ENCODE measurements at places on chromosomes 3 and 15.

- peak; percentile 34 for DNase-seq
Measured at GRCh38 chr3:4807381-4808280, 171.6 kb upstream of the BHLHE40 start.

DNA sequence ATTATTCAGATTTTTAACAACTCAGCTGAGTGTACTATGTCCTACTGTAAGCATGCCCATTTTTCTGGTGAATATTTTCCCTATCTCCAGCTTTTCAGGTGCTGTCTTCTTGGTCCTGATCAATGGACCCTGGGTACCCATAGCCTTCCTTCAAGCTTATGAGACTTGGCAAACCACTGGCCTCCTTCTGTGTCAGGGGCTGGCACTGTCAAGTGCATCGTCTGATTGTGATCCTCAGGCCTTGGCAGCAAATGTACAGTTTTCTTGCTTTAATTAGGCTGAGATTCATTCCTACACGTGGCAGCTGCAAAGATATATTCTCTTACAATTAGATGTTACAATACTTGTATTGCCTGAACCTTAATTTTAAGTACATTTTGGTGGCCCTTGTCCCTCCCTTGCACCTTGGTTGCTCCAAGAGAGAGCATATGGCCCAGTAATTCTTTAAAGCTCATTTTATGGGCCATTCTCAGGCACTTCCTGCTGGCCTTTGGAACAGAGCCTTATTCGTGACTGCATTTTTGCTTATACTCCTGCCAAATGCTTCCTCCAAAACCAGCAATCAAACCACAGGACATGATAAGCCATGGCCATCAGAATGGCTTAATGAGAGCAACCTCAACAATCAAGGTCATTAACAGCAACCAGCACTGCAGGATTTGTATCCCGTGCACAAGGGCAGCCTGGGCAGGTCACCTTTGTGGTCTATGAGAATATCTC lies 179.9 kb downstream of the CNTN6 start:
- no peak for DNase-seq

GRCh38 chr15:81469154-81469553 lies 95.1 kb upstream of the TMC3 start:
- DNase-seq = no peak

DNA sequence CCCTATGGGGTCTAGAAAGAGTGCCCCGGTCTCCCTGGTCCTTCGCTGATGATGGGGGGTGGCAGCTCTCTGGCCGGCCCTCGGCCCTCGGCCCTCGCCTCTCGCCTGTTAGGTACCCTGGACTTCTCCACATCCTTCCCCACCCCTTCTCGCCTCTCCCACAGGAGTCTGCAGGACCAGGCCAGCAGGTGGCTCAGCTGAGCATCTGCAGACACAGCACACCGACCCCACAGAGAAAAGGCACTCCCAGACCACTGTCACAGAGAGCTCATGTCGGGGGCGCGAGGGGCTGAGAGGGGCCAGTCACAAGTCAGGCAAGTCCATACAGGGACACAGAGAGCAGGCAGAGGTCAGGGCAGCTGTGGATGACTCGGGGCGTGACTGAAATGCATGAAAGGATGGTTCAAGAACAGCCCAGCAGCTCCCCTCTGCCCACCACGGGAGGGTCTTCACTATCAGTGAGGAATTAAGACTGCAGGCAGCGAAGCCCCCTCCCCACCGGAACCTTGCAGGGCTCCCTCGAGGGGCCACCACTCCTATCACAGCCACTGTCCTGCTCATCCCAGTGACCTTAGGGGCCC lies 181.7 kb upstream of the NSMCE3 start:
- DNase-seq = no peak

GRCh38 chr3:172708921-172709773 lies 1.7 kb downstream of the NCEH1 start:
- DNase-seq = no peak

- DNase-seq = peak; percentile 30
Measured at GRCh38 chr3:71225002-71225684, 358.4 kb downstream of the FOXP1 start.

DNA sequence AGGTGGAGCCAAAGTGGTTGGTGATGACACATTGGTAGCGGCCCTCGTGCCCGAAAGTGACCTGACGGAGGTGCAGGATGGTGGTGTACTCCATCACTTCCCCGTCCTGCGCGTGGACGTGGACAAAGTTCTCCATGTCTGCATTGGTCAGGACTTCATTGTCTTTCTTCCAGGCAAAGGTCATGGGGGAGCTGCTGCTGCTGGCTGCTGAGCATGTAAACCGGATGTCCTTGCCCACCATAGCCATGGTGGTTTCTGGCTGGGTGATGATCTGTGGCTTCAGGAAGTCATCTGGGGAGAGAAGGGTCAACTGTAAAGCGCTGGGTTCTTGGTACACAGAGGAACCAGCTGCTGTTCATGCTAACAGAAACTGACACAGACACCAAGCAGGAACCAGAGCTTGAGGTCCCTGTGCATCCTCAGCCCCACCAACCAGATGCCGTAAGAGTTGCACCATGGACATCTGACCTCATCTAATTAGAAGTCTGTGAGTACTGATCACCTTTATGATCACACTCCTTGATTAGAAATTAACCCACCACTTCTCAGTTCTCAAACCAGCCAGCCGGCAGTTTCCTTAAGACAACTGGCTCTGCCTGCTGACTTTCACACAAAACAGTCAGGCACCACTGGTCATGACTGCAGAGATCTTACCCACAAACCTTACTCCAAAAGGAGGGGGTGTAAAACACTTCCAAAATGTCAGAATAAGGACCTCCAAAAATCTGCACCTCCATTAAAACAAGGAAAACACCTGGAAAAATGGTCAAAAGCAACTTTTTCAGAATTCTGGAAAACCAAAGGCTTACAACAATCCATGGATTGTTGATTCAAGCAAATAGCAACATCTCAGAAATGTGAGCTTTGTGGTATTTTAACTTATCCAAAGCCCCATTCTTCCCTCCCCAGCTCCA lies 114.6 kb downstream of the LRIG1 start:
- DNase-seq = no peak

- DNase-seq = peak; percentile 50
Measured at GRCh38 chr15:44654858-44655257, 8.6 kb downstream of the SPG11 start.

DNA sequence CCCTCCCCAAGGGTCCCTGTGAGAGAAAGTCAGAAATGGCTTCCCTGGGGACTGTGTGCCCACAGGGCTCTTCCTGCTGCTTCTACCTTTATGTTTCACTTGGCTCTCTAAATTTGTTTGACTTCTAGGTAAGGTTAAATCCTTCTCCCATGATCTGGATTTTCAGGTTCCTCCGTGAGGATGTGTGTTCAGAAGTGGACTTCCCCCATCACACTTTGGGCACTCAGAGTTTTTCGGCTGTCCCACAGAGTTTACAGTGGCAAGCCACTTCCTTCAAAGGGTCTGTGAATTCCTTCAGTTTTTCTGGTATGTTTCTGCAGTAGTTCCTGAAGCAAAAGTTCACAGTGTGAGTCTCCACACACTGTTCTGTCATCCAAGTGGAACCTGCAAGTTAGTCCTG lies 30.9 kb upstream of the RARB start:
- DNase-seq = no peak

GRCh38 chr15:76998663-76999285 lies 3.8 kb downstream of the PSTPIP1 start:
- no peak for DNase-seq

DNA sequence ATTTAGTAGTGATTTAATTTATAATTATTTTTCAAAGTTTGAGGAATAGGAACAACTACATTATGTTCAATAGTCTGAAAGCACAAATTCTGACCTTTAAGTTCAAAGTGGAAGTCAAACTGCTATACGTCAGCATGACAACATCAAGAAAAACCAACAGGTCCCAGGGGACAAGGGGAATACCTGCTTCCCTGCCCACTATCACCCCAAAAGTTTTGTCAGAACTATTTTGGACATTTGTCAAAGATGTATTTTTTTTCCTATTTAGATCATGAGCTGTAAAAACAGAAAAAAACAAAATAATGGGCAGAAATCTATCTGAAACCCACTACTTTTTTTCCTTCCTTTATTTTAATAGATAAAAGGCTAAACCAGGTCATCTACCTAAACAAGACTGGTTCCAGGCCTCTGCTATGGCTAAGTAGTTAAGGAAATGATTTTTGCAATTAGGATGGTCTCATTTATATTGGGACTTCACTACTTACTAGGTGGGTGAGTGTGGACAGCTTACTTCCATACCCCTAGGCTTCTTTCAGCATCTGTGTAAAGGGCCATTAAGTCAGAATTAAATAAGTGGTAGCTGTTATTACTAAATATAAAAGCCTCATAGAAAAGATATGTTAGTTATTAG lies 746.3 kb downstream of the FHIT start:
- DNase-seq = no peak

DNA sequence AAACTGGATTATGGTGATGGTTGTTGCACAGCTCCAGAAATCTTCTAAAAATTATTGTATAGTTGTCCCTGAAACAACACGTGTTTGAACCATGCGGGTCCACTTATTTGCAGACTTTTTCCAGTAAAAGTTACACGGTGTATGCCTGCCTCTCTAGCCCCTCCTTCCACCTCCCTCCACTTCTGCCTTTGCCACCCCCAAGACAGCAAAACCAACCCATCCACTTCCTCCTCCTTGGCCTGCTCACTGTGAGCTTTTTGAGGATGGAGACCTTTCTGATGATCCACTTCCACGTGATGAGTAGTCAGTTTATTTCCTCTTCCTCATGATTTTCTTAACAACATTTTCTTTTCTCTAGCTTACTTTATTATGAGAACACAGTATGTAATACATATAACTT lies 5.4 kb downstream of the CYFIP1 start:
- DNase-seq = no peak

DNA sequence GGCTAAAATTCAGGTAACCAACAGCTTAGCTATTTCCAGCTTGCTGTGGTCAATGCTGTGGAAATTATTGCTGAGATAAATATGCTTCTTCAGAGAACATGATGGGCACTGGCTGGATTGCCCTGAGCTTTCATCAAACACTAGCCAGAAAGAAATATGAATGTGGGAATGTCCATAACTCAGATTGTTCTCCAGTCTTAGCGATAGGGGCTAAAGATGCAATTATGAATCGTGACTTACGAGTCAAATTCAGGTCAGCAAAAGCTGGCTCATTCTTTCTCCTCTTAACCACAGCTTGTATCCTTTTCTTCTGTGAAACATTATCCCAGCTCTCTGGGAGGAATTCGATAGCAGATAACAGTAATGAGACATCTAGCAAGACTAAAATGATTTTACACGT lies 307.6 kb downstream of the RYR3 start:
- DNase-seq = no peak

DNA sequence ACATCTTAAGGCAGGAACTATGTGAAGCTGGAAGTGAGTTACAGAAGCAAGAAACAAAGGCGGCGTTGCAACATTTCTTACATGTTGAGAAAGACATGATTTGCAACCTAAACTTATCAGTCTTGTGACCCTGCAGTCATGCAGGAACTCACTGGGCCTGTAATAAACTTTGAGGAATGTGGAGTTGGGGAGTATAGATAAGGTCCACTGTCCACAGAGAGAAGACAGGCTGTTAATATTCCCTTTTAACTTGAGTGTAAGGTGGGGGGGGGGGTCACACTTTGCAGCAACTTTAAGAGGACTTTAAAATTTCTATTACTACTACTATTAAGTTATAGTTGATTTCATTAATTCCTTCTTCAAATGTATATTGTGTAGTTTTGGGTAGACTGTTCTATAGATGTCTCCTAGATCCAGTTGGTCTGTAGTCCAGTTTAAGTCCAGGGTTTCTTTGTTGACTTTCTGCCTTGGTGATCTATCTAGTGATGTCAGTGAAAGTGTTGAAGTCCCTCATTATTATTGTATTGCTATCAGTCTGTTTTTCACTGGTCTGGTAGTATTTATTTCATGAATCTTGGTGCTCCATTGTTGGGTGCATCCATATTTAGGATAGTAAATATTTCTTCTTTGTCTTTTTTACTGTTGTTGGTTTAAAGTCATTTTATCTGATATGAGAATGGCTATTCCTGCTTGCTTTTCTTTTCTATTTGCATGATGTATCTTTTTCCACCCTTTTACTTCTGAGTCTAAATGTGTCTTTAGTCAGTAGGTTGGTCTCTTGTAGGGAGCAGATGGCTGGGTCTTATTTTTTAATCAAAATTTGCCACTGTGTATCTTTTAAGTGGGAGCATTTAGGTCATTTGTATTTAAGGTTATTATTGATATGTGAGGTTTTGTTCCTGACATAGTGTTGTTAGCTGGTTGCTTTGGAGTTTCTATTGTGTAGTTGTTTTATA lies 15.6 kb upstream of the FAM98B start:
- DNase-seq = no peak

- DNase-seq = no peak
Measured at GRCh38 chr3:195183071-195183776, 87.7 kb downstream of the XXYLT1 start.

DNA sequence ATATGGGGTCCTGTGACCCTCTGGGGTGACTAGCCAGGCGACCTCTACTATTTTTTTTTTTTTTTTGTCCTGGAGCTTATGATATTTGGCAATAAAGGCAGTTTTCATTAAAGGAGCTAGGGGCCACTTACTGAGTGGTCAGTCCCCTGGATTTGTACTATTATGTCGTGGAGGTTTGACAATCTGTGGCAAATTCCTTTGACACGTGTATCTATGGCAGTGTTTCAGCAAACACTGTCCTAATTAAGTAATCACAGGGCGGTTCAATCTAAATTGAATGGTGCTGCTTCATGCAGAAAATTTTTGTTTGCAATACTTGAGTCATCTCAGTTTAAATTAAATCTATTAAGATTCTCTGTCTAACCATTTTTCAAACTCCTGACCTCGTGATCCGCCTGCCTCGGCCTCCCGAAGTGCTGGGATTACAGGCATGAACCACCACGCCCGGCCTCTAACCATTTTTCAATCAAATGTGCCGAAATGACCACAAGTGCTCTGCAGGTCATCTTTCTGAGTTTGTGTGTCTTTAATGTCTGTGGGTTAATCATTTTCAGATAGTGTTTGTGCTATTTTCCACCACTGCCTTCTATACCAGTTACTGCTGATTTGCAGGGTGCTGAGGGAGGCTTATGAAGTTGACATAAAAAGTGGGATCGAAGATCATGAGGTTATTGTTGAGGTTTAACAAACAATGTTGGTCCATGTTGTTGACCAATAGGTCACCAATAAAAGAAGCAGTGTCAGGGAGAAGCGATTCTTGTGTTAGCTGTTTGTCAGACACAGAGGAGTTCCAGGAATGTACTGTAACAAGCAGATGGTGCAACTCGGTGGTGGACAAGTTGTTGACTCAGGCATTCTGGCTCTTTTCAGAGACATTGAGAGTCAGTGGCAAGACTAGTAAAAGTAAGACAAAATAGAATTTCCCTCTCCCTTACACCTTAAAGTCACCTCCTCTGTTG lies 18.6 kb upstream of the SLC2A2 start:
- peak; percentile 59 for DNase-seq
